ENCODE measurements at places on chromosomes 6 and 20. TPM values are rescaled to one million over a fixed set of nuclear protein-coding genes. Genes with fewer than 3 reads are reported as not detected.

DNA sequence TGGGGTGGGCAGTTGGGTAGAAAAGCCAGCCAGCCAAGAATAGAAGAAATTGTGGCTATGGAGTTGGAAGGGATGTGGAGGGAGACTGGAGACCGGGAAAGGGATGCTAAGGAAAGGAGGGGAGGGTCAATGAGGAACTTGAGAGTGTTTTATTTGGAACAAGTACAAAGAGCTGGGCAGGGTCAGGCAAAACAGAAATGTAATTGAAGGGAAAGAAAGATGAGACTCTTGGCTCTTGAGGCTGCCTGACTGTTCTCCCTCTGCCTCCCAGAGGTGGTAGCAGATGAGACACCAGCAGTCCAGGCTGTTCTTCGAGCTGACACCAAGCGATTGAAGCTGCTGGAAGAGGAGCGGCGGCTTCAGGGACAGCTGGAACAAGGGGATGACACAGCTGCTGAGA lies 12.7 kb downstream of the ABCF1 start:
- DNase-seq, result no peak
- no peaks in the 10 kb centered on the region for H3K4me1 ChIP-seq
- H3K27me3 ChIP-seq, result no peaks in the 10 kb centered on the region
- no peak overlapping the region for H3K4me3 ChIP-seq
- peaks cover 100% of the 10 kb centered on the region for H3K36me3 ChIP-seq

DNA sequence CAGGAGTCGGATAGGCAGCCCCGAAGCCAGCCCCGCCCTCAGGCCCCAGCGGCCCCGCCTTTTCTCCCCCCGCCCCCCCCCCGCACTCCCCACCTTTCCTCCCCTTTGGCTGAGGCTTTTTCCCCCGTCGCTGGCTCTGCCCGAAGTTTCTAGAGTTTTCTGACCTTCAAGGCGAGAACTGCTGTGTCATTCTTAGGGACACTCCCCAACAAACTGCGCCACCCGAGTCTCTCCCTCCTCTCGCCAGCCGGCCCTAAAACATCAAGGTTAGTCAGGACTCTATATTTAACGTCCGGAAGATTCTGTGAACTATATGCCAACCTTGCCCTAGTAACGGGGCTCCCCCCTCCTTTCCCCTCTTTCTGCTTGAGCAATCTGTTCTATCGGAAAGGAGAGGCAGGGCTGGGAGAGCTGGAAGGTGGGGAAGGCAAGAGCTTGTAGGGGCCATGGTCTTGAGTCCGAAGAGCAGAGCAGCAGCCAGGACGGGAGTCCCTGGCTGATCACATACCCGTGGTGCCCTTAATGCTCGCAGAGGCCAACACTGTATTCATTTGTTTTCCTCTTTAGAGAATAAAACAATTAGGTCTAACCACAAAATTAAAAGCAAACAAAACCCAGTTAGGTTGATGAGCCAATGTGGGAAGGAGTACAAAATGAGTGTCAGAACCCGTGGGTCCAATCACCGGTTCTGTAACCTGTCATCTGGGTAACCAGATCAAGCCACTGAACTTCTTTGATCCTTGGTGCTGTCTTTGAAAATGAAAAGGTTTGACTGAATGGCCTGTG lies 5.3 kb upstream of the HSPA1B start:
- H3K27me3 ChIP-seq, result no peaks in the 10 kb centered on the region
- peak overlapping the region; percentile 96 for H3K27ac ChIP-seq
- H3K4me1 ChIP-seq, result peaks cover 87% of the 10 kb centered on the region
- H3K36me3 ChIP-seq, result no peaks in the 10 kb centered on the region

- H3K4me1 ChIP-seq, result no peaks in the 10 kb centered on the region
- H3K27ac ChIP-seq, result no peak overlapping the region
- DNase-seq, result no peak
- no peaks in the 10 kb centered on the region for H3K27me3 ChIP-seq
- no peak overlapping the region for H3K4me3 ChIP-seq
These were observed 27.5 kb upstream of the SNRPC start for GRCh38 chr6:34729631-34730470.

DNA sequence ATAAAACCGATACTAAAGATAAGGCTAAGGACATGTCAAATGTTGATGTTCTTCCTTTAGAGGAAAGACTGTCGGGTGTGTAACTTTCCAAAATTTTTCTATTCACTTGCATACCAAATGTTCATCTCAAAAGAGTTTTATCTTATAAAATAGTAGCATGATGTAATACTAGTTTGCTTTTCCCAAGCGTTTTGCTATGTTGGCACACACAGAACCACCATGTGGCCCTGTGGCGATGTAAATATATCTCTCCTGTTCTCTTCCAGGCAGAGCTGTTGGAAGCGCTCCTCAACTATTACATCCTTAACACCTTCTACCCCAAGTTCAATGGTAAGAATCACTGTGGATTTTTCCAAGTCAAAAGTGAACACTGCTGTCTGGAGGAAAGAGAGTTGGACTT lies 26.5 kb downstream of the LBP start:
- peaks cover 8% of the 10 kb centered on the region for H3K27me3 ChIP-seq
- H3K4me1 ChIP-seq, result no peaks in the 10 kb centered on the region
- no peaks in the 10 kb centered on the region for H3K36me3 ChIP-seq

DNA sequence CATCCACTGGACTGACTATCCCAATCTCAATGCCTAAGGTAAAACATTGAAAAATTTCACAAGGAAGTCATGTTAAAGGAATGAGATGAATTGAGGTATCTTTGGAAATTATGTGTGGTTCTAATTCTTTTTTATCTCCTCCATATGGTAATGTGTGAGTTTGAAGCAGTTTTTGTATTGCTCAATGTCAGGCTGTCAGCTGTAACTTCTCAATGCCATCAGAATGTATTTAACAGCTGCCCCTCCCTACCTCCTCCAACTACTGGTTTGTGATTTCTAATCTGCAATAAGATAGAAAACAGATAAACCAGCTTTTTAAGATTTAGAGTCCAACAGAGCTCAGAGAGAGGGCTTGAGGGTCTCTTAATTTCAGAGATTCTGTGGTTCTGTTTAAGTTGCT lies 1005.8 kb upstream of the ADGRB3 start:
- no peaks in the 10 kb centered on the region for H3K4me1 ChIP-seq
- no peaks in the 10 kb centered on the region for H3K27me3 ChIP-seq
- no peaks in the 10 kb centered on the region for H3K36me3 ChIP-seq

GRCh38 chr6:27604986-27605385 lies 132.1 kb upstream of the ZNF184 start:
- no peaks in the 10 kb centered on the region for H3K36me3 ChIP-seq
- DNase-seq, result no peak
- peaks cover 64% of the 10 kb centered on the region for H3K27me3 ChIP-seq
- H3K4me1 ChIP-seq, result no peaks in the 10 kb centered on the region

- no peak overlapping the region for H3K4me3 ChIP-seq
- H3K4me1 ChIP-seq, result peaks cover 49% of the 10 kb centered on the region
- DNase-seq, result no peak
- no peaks in the 10 kb centered on the region for H3K36me3 ChIP-seq
These were observed 92.9 kb upstream of the NAA20 start for GRCh38 chr20:19924255-19924654.

- no peaks in the 10 kb centered on the region for H3K4me1 ChIP-seq
- H3K36me3 ChIP-seq, result no peaks in the 10 kb centered on the region
- no peak for DNase-seq
These were observed 12.2 kb downstream of the HLA-DRB5 start for GRCh38 chr6:32517654-32518445.

DNA sequence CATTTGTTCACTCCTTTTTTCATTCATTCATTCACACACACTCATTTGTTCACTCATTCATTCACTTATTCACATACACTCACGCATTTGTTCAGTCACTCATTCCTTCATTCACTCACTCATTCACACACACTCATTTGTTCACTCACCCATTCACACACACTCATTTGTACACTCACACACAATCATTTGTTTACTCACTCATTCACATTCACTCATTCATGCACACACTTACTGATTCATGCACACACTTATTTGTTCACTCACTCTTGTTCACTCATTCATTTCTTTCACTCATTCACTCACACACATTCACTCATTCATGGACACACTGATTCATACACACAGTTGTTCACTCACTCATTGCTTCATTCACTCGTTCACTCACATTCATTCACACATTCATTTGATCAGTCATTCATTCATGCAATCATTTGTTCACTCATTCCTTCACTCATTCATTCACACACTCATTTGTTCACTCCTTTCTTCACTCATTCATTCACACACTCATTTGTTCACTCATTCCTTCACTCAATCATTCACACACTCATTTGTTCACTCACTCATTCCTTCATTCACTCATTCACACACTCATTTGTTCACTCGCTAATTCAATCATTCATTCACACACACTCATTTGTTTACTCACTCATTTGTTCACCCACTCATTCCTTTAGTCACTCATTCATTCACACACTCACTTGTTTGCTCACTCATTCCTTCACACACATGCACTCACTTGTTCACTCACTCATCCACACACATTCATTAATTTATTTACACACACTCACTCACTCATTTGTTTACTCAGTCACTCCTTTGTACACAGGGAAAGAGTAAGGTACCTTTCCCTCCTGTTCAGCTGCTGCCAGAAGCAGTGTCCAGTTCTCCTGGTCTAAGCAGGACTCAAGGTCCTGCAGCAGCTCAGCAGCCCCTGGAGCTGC lies 50.7 kb upstream of the BHLHE23 start:
- peaks cover 58% of the 10 kb centered on the region for H3K27me3 ChIP-seq
- no peaks in the 10 kb centered on the region for H3K4me1 ChIP-seq
- H3K27ac ChIP-seq, result no peak overlapping the region
- no peaks in the 10 kb centered on the region for H3K36me3 ChIP-seq

GRCh38 chr6:132390017-132390416 lies 11.3 kb downstream of the MOXD1 start:
- no peaks in the 10 kb centered on the region for H3K27me3 ChIP-seq
- H3K4me1 ChIP-seq, result peaks cover 7% of the 10 kb centered on the region
- H3K27ac ChIP-seq, result no peak overlapping the region
- DNase-seq, result no peak
- H3K36me3 ChIP-seq, result no peaks in the 10 kb centered on the region
- no peak overlapping the region for H3K4me3 ChIP-seq

TPD52L1 gene
- 202 TPM for total RNA-seq

SNAP91 gene
- not detected for total RNA-seq

RIPPLY2 gene
- total RNA-seq, result not detected

TRIM10 gene
- total RNA-seq, result 0.83 TPM

PTCRA gene
- not detected for total RNA-seq

GPX5 gene
- not detected for total RNA-seq

VSTM2L gene
- not detected for total RNA-seq

All from suprapubic skin (tissue), 4 donors.